HL-60 (cell line): ENCODE measurements at places on chromosomes 3 and 15.

DNA sequence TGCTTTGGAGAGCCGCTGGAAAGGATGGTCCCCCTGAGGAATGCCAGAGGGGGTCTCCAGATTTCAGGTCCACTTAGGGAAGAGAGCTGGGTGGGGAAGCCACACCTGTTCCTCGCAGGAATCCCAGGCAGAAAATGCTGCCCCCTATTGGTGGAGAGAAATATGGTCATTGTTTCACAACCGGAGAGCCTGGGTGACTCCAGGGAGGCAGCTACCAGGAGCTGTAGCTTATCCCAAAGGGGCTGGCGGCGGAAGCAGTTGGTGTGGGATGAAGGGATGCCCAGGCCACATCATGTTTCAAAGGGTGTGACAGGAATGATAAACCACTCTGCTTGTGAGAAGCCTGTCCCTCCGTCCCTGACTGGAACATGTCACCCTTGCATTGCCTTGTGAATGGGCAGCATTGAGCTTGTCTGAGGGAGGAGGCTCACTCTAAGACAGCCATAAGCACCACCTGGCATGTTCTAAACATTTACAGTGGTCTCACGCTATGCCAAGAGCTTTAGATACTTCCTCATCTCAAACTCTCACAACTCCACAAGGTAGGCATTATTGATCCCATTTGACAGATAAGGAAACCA is 34.5 kb downstream of the POMGNT2 start:
- peak; percentile 19 for DNase-seq

- DNase-seq, result no peak
Measured at GRCh38 chr15:95499397-95499796, 831.1 kb upstream of the NR2F2 start.

DNA sequence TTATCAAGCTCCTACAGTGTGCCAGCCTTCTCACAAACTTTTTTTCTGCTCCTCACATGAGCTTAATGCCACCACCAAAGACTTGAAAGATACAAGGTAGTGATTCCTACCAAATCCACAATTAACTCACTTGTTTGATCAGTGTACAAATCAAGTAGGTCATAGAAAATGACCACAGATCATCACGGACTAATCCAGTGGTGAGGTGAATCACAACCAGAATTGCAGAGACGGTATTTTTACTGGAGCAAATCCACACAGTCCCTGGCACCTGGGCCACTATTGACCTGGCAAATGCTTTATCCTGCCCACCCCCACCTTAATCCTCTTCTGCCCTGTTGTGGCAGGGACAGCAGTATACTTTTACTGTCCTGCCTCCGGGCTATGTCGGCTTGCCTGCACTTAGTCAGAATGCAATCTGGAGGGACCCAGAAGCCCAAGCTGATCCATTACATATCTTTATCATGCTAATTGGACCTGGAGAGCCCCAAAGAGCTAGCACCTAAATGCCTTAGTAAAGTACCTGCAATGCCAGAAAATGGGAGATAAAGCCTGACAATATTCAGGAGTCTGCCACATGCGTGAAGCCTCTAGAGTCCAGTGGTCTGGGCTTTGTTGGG is 83.9 kb upstream of the CDV3 start:
- DNase-seq, result no peak

DNA sequence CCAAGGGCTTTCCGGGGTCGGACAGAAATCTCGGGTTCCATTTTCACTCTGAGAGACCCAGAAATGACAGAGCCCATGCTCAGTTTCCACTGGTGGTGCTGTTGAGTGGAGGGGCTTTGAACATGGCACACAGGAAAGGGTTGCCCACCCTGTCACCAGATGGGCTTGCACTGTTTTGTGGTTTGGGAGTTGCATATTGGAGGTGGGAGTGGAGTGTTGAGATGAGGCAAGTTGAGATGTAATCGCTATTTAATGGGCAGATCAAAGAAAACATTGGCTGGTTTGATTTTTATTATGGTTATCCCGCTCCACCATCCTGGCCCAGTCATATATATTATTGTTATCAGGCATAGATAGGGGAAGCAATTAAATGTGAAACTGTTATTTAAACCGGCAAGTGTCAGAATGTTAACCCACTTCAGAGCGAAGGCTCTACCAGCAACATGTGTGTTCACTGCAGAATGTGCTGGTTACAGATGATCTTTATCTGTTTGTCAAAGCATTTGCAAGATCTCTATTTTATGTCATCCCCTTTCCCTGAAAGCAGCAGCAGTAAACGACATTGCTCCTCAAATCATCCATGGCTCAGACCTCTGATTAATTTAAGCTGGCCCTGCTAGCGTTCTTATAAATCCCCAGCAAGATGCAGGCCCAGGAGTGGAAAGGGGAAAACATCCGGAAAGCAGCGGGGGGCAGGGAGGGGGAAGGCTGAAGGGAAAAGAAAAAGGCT is 58.3 kb upstream of the TSEN2 start:
- DNase-seq, result no peak

DNA sequence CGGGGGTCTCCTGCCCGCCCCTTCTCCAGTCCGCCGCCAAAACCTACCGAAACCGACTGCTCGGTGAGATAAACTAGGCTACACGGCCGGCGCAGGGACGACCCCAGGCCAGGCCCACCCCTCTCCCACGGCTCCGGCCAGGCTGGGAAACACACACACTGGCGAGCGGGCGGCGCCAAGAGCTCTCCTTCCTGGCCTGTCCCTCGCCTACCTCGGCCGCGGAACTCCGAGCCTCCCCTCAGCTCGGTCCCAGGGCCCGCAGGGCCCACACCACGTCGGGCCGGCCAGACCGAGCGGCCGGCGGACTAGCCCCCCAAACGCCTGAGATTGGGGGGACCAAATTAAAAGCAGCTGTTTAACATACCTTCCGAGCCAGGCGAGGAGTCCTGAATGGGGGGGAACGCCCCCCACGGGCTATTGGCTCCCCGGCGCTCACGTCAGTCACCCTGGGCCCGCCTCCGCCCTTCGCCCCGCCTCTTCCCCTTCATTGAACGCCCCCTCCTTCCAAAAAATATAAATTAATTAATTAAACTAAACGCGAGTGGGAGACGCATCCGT is 4.0 kb upstream of the SIN3A start:
- no peak for DNase-seq

DNA sequence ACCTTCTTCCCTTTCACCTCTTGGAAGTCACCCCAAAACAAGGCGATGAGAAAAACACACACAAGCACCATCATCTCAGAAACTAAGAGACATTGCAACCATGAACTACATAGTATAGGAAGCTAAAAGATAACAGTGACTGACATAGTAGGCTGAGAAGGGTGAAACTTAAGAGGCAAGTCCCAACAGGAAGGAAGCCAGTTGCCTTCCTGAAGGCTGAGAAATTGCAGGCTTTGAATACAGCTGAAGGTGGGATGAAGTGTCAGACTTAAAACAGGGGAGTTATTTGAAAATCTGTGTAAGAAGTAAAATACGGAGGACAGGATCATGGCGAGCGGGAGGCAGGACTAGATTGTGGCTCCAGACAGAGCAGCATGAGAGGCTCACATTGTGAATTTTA is 27.8 kb downstream of the SLC27A2 start:
- DNase-seq, result no peak

DNA sequence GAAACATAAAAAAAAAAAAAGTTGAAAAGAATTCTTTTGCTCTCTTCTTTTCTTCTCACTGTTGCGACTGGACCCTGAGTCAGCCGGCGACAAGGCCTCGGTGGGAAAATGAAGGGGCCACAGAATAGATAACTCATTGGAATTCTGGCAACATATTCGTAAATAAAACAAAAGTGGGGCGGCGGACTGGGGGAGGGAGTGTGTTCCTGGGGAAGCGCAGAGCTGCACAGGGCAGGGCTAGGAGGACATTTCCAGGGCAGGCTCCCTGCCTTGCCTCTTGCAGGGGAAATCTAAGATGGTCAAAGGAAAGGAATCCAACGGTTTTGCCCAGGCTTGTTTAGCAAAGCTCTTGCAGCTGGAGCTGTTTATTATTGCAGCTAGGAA is 1042.8 kb upstream of the NR2F2 start:
- no peak for DNase-seq

DNA sequence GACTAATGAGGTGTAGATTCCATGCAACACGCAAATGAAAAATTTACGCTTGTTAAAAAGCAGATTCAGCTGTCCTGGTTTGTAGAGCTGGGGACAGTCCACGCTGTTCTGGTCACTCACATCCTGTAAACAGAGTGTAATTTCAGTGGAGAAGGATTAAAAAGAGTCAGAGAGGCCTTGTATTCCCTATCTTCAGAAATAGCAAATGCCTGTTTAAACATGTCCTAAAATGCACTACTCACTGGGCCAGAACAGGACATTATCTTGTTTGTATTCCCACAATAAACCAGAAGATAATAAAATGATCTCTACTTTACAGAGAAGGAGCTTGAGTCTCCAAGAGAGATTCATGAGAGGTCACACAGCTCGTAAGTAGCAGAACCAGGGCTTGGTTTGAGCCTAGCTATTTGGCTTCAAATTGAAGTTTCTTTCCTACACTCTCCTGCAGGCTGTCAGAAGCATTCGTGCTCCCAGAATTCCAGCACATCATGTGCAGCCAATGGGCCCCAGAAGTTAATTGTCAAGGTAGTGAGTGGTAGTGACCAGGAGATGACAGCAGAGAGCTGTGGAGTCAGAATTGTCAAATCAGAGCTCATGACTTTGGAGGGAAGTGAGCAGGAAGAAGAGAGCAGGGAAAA is 242.5 kb downstream of the ATP8B4 start:
- DNase-seq, result no peak

DNA sequence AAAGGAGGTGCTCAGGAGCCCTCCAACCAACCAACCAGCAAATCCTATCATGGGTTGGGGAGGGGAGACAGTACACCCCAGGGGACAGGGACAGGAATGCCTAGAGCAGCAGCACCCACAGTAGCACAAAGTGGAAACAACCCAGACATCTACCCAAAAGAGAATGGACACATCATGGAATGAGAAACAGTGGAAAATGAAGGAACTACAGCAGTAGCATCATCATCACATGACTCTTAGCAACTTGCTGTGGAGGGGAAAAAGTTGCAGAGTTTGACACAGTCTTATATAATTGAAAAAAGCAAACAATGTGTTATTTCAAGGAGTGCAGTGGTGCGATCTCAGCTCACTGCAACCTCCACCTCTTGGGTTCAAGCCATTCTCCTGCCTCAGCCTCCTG is 11.0 kb downstream of the C3orf22 start:
- no peak for DNase-seq

DNA sequence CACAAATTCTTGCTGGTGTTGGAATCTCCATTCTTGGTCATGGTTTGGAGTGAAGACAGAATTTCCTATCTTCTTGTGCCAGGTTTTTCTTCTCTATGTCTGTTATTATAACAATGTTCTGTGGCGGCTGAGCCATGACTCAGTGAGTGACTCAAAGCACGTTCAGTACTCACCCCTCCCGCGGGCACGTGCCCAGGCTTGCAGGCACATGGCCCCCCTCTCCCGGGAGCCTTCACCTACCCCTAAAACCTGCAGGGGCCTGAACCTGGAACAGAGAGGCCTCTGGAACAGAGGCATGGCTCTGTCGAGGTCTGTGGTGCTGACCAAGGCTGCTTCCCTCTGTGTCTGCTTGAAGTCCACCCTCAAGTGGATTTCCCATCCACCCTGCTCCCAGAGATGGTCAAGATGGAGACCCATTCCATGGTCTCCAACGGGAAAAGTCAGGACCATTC is 27.6 kb downstream of the PLXNB1 start:
- no peak for DNase-seq

- DNase-seq, result no peak
Measured at GRCh38 chr3:69105320-69105719, 17.1 kb downstream of the LMOD3 start.

DNA sequence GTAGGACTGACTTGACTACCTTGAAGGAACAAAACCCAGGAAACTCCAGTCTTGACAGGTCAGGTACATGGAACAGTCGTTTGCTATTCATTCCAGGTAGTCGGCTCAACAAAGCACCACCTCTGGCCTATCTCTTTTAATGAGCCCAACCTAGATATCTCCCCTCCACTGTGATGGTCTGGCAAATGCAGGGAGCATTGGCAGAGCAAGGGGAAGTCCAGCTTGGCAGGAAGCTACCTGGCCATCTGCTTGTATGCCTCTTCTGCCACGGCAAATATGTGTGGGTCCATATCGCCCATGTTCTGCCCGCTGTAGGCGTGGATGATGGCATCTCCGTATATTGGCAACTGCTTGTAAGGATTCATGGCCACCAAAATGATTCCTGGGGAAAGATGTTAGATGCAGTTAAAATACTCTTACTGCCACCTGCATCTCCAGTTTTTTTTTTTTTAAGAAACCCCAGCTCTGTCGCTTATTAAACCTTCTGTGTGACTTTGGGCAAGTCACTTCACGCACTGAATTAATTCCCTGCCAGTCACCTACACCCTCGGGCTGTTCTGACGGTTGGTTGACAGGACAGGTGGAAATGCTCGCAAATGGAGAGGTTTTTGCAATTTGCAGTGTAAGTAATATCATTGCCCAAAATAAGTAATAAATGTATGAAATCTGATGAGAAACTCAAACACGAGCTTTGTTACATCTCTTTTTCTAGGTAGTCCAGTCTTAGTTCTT is 16.8 kb downstream of the MYO5C start:
- DNase-seq, result no peak

- DNase-seq, result no peak
Measured at GRCh38 chr15:67836477-67836876, 3.4 kb downstream of the RNU6-1 start.

DNA sequence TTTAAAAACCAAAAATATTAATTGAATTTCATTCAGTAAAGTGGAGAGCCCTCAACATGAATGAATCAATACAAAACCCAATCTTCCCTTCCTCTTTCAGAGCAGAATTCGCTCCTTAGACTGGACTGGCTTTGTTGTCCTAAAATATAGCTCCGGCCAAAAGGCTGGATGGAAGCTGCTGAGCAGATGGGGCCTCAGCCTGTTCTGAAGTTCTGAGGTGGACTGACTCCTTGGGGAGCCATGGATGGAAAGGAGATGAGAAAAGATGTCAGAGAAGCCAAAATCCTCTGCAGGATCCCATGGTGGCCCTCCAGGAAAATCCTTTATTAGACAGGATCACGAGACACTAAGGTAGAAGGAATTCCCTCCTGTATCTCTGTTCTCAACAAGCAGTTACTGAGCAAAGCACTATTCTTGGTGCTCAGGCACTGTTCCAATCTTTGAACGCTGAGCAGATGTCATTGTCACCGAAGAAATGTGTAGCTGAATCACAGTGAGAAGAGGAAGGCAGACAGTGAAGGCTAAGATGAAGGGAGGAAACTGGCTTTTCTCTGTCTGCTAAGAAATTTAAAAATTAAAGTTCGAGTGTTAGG is 122.0 kb downstream of the SEMA6D start:
- no peak for DNase-seq

- DNase-seq, result no peak
Measured at GRCh38 chr3:32374788-32375595, 16.7 kb upstream of the CMTM7 start.

- DNase-seq, result no peak
Measured at GRCh38 chr3:58965865-58966264, 84.0 kb downstream of the CFAP20DC start.

GRCh38 chr15:31472636-31473384 is 146.2 kb downstream of the KLF13 start:
- no peak for DNase-seq

DNA sequence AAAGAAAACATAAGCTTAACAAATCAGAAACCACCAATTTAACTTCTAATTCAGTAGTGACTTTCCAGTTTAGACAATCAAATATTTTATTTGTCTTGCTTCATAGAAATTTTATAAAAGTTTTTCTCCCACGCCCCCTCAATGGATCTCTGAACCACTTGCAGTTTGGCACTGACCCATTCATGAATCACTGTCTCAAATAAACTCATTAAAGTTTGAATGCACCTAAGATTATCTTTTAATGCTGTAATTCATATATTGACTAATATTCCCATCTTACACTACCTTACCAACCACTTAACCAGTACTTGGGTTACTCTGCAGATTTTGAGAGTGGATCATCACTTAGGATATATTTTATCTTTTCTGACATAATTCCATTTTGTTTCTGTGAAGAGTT is 880.2 kb downstream of the OTOL1 start:
- DNase-seq, result no peak

GRCh38 chr15:92377083-92377789 is 16.4 kb upstream of the ST8SIA2 start:
- no peak for DNase-seq
